ENCODE measurements at places on chromosomes 6 and 20. TPM values are rescaled to one million over a fixed set of nuclear protein-coding genes. Genes with fewer than 3 reads are reported as not detected.
A peak's percentile ranks its signal among the peaks of the same experiment; 100 is the strongest.

- DNase-seq = peak; percentile 69
Measured at GRCh38 chr6:158793432-158793831, 25.7 kb downstream of the EZR start.

GRCh38 chr6:38495922-38496635, 143.7 kb downstream of the BTBD9 start:
- DNase-seq = no peak

GRCh38 chr6:62942000-62942399, 269.3 kb upstream of the FKBP1C start:
- no peak for DNase-seq

DNA sequence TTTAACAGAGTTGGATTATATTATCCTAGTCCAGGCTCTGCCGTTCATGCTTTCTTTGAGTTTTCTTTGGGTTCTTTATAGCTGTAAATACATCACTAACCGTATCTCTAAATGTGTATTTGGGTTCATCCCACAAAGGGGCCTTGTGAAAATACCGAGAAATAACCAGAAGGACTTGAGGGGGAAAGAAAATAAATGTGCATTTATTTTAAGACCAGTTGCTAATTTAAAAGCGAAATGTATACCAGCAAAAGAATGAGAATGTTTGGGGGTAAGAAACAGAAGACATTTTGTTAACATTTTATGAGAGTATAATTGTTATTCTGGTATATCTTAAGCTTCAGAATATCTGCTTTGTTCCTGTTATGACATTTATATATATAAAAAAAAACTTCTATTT, 38.9 kb downstream of the LRRN4 start:
- DNase-seq = no peak

DNA sequence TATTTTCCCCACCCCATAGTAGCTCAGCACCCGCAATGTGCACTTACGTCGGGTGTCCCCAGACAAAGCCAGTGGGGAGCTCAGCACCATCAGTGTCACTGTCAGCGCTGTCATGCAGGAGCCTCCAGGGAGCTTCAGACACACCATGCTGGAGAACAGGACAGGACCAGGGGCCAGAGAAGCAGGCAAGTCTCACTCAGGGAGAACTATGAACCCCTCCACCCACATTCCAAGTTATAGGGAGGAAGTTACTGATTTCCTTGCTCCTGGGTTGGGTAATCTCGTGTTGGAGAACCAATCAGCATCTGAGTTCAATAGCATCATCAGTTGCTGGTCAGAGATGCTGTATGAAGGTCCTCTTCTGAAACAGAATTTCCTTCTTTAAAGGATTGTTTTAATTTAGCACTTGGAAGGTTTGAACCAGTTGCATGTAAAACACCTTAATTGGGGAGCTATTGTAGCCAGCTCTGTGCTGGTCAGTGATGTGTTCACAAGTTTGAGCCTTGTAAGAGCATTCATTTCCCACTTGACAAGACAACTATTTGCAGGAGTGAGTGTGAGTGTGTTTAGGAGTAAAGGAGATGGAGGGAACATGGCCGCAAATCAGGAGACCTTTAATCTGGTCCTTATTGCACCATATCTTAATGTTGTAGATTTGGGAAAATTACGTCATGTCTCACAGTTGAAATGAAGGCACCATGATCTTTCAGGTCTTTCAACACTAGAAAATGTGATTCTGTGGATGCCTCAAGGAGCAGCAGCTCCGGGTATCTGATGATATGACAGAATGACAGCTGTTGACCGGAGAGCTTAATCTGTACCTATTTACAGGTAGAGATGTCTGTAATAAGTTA, at the start of gene HLA-DRB1:
TSS of gene HLA-DRB1 (minus strand) at position 253 of the 854 bp plus-strand sequence. CDS start at position 147, 106 bp downstream.
- no peak for DNase-seq

DNA sequence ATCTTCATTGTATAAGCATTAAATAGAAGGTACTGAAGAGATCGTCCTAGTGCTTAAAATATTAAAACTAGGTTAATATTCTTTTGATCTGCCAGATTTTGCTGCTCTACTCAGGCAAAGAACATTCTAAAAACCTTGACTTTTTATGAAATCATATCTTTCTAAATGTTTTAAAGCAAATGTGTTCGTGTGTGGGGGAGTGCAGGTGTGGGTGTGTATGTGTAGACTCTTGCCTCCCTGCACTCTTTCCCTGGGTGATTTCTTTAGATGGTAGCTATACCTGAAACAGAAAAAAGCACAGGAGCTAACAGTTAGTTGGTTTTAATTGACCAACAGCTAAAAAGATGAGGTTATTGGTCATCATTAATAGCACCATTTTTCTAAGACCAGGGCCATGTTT, 5.7 kb downstream of the NRSN1 start:
- no peak for DNase-seq

- DNase-seq = no peak
Measured at GRCh38 chr6:135291288-135292076, 110.4 kb downstream of the MYB start.

GRCh38 chr6:30743099-30744053, 889 bp upstream of the FLOT1 start:
- DNase-seq = no peak

GRCh38 chr6:14037402-14038277, 79.9 kb upstream of the CD83 start:
- peak; percentile 82 for DNase-seq

DNA sequence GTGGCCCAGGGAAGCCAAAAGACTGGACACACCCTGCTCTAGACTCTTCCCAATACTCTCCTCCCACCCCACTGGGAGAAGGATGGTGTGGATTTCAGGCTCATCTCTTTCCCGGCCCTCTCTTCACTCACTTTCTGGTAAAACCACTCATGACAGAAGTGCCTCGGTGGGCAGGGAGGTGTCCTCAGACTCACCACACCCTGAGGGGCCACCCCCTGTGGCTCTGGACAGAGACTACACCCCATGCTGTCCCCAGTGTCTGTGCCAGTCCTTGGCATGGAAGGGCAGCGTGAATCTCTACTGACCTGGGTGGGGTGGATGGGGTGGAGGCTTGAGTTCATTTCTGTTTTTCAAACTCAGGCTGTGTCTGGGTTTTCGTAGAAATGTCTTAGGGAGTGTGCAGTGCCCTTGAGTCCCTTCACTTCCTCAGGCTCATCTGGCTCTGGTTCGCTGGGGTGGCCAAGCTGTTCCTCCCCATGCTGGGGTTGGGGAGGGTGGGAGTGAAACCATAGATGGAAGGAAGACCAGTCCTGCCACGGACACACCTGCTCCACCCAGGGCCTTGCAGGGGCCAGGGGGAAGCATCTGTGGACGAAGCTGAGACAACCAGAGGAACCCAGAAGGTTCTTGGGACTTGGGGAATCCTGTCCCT, 59.1 kb downstream of the EZR start:
- DNase-seq = no peak

DNA sequence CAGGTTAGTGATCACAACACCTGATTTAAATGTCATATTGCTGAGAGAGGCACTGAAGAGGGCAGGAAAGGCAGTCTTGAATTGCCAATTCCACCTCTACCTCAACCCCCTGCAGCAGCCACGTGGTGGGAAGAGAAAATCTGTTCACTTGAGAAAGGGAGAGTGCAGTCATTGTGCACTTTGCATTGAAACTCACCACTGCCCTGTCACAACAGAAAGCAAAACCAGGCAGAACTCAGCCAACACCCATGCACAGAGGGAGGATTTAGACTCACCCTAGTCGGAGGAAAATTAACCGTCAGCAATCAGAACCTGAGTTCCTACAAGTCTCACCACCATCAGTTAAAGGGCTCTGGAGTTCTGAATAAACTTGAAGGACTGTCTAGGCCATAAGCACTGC, 1040.2 kb downstream of the HACE1 start:
- no peak for DNase-seq

GRCh38 chr6:132865364-132865763, 51.0 kb downstream of the RPS12 start:
- no peak for DNase-seq

GRCh38 chr20:1005452-1006027, 3.4 kb upstream of the RSPO4 start:
- DNase-seq = peak; percentile 2

DNA sequence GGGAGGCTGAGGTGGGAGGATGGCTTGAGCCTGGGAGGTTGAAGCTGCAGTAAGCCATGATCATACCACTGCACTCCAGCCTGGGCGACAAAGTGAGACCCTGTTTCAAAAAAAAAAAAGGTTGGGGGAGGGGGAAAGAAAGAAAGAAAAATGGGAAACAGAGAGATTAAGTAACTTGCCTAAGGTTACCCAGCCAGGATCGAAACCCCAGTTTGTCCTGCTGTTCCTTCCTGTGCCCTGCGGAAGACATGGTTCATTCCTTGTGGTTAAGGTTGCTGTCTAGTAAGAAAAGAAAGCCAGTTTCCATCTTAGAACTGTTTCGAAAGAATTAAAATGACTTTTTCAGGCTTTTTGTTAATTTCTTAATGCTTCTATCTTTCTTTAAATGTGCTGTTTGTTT, 29.8 kb downstream of the C6orf89 start:
- no peak for DNase-seq

Gene DPPA5
- polyA plus RNA-seq = not detected

Gene BPIFA3
- polyA plus RNA-seq = not detected

Gene DEFB121
- polyA plus RNA-seq = not detected

Gene HSPA1L
- polyA plus RNA-seq = 0.75 TPM

Gene ANKEF1
- polyA plus RNA-seq = 2.0 TPM

Gene PEX3
- 31.2 TPM for polyA plus RNA-seq
